Activated B cell treated with CpG ODN at 0.5 μM for 24 hours (primary cell): ENCODE measurements at places on chromosomes 12 and 14.

DNA sequence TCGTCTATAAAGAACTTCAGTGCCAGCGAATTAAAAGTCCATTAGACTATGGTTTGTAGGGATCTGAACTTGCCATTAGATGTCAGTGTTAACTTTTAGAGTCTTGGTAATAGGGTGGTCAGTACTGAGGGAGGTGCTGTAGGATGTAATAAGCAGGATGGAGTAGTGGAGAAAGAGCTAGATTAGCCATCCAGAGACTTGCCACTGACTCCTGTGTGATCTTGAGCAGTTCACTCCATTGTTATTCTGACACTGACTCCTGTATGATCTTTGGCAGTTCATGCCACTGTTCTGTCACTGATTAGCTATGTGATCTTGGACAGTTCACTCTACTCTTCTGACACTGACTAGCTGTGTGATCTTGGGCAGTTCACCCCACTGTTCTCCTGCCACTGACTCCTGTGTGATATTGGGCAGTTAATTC lies 133.6 kb downstream of the TTLL5 start:
- DNase-seq, result no peak

GRCh38 chr12:45290216-45290605 lies 74.3 kb downstream of the ANO6 start:
- DNase-seq, result no peak

GRCh38 chr12:104376650-104377513 lies 73.3 kb downstream of the EID3 start:
- no peak for DNase-seq

- no peak for DNase-seq
Observed at GRCh38 chr12:119998471-119999245, 9.6 kb downstream of the BICDL1 start.

DNA sequence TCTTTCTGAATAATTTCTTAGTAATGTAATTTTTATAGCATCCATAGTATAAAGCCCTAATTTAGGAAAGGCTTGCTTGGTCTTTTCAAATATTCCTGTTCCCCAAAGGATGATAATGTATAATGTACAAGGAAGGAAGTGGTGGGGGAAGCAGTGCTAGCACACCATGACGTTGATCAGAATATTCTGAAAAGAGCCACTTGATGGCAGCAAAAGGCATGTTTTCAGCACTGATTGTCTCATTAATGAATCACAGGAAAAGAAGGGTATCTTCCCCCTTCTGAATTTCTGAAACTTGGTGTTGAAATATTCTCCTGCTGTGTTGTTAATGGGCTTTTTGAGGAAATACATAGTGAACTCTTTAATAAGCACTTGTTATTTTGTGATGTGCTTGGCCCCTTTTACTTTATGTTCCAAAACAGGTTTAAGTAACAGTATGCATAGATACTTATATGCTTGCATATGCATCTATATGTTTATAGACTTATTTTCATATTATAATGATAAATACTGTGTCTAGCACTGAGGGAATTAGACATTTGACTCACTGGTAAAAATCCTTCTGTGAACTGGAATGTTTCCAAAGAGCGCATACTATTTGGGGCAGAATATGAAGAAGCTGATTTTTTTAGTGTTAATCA lies 122.0 kb downstream of the TMEM117 start:
- DNase-seq, result no peak

GRCh38 chr12:15486859-15487258 lies 164.6 kb downstream of the PTPRO start:
- no peak for DNase-seq

GRCh38 chr12:1844661-1845409 lies 24.5 kb downstream of the LRTM2 start:
- DNase-seq, result no peak

DNA sequence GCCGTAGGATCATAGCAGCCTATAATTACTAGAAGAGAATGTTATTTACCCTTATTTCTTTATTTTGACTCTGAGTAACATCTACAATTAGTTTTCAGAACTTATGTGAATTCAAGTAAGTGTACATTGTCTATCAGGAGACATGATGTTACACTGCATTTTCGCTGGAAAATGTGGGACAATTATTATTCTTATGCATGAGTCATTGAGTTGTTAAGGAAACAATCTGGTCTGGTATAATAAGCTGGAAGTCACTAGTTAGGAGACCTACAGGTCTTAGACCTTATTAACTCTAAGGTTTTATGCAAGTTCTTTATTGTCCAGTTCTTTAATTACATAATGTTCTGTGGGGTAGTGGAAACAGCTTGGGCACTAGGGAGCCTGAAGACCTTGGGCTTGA lies 5.8 kb downstream of the KTN1 start:
- no peak for DNase-seq

GRCh38 chr14:93207468-93208308 lies 632 bp downstream of the UBR7 start:
- DNase-seq, result no peak

- no peak for DNase-seq
Observed at GRCh38 chr12:113506867-113507266, 35.2 kb upstream of the LHX5 start.

- DNase-seq, result no peak
Observed at GRCh38 chr12:124590447-124590846, 23.0 kb upstream of the NCOR2 start.

- no peak for DNase-seq
Observed at GRCh38 chr12:52416795-52417194, 10.7 kb upstream of the KRT82 start.

GRCh38 chr14:101184572-101184971 lies 281.1 kb upstream of the RTL1 start:
- no peak for DNase-seq
